ENCODE measurements at places on chromosomes 7 and 10.

- DNase-seq, result no peak
These were observed 36.2 kb downstream of the HERPUD2 start for GRCh38 chr7:35658606-35659201.

GRCh38 chr7:47000561-47000960 is 581.4 kb downstream of the TNS3 start:
- DNase-seq, result no peak

- DNase-seq, result no peak
These were observed 25.4 kb upstream of the CALU start for GRCh38 chr7:128713794-128714193.

DNA sequence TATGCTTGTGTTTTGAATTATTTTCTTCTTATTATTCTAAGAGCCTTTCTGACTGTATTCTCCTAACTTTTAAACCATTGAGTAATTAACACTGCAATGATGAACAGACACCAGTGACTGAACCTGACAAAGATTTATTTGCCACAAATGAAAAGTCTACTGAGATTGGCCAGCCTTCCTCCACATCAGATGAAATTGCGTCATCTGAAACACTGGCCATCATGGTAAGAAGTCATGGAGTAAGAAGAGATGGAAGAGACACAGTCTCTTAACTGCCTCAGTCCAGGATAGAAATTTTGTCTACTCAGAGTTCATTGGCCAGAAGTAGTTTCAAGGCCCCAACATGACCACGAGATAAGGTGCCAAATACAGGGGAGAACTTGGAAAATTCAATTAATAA is 357.8 kb downstream of the BMPER start:
- no peak for DNase-seq

DNA sequence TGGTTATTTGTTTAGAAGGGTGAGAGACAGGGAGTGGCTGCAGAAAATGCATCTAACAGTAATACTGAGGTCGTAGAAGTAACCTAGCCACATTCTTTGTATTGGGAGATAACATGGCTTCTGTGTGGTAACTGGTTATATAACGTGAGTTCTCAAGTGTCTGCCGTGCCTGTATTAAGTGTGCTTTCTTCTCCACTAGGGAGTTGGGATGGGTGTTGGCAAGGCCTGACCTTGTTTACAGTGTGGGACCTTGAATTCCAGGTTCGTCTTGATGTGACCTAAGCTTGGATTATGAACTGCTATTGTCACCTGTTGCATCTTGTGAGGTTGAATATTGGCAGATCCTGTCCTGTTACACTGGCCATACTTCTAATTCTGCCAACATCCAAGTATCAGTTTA is 145.3 kb upstream of the NAMPT start:
- DNase-seq, result no peak

GRCh38 chr10:102917314-102917961 is 656 bp upstream of the CNNM2 start:
- peak; percentile 89 for DNase-seq

DNA sequence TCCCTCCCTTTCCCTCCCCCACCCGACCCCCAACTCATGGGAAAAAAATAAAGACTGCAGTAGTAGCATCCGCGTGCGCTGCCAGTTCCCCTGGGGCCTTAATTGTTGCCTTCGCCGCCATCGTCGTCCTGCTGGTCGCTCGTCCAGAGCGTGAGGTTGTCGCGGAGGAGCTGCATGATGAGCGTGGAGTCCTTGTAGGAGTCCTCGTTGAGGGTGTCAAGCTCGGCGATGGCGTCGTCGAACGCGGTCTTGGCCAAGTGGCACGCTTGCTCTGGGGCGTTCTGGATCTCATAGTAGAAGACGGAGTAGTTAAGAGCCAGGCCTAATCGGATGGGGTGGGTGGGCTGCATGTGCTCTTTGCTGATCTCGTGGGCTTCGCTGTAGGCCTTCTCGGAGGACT is 27.0 kb downstream of the HSPB1 start:
- DNase-seq, result no peak

- DNase-seq, result no peak
These were observed 5.0 kb downstream of the SFTPD start for GRCh38 chr10:79943871-79944270.

GRCh38 chr10:33553748-33554571 is 219.5 kb upstream of the NRP1 start:
- no peak for DNase-seq

DNA sequence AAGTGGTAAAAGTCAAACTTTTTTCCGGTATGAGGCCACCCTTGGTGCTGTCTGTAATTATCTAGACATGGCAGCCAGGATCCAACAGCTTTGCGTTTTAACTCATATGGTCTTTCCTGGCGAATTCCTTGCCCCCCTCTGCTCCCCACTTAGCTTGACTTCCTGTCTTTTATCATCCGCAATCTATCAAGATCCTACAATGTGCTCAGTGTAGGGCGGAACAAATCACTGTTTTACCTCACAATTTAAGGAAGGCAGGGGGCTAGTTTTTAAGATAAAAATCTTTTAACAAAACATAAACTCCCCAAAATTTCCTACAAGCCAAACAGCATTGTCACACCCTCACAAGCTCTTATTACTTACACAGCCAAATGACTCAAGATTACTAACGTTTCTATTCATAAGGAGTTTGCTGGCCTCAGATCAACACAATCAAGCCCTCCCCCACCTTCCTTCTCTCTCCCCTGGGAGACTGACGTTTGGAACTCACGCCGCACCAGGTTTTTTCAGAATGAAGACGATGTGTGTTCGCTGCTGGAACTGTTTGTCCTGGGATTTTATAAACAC is 1.3 kb upstream of the CDK14 start:
- peak; percentile 42 for DNase-seq

- no peak for DNase-seq
These were observed 32.1 kb downstream of the BTRC start for GRCh38 chr10:101385866-101386658.

DNA sequence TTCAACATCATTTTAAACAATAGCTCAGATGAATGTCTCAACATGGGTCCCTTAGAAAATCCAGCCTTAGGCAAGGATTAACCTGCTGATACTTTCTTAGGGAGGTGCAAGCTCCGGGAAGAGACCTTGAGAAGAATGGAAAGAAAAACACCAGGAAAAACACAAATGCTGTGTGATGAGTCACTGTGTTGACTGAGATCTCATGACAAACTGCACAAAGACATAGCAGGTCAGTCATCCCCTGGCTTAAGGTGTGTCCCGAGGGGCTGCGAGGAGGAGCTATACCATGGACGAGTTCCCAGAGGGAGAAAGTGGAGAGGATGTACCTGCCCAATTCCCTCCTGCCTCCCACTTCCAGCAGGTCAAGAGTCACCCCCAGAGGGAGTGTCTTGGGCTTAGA is 98.0 kb downstream of the TEX36 start:
- DNase-seq, result no peak

GRCh38 chr10:75782463-75783248 is 351.2 kb downstream of the LRMDA start:
- DNase-seq, result no peak

DNA sequence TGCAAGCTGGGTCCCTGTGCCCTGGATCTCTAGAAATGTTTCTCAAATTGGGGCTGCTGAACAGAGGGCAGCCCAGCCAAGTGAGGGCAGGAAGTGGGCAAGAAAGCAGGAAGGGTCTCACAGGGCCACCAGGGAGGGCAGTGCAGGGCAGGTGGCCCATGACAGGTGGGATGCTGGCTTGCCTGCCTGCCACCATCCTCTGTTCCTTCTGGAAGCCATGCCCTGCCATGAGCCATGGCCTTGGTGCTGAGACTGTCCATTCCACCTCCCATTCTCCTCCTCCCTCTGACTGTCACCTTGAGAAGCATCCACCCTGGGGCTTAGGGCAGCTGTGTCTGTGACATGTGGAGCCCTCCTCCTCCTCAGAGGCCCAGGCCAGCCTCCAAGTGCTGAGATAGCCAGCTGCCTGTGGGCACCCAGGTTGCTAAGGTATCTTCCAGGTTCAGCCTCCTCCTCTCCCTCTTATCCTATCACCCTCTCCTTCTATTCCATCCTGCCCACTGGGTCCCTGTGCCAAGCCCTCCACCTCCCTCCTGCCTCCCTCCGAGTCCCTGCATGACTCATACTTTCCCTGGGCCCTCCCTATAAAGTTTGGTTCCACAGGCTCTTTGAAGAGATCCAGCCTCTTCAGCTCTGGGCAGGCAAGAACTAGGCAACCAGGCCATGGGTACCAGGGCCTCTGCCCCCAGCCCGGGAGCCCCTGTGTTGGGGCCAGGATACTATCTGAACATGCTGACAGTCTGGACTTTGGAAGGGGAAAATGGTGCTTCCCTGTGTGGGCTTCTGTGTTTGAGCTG is 1.3 kb downstream of the VSIR start:
- peak; percentile 62 for DNase-seq

DNA sequence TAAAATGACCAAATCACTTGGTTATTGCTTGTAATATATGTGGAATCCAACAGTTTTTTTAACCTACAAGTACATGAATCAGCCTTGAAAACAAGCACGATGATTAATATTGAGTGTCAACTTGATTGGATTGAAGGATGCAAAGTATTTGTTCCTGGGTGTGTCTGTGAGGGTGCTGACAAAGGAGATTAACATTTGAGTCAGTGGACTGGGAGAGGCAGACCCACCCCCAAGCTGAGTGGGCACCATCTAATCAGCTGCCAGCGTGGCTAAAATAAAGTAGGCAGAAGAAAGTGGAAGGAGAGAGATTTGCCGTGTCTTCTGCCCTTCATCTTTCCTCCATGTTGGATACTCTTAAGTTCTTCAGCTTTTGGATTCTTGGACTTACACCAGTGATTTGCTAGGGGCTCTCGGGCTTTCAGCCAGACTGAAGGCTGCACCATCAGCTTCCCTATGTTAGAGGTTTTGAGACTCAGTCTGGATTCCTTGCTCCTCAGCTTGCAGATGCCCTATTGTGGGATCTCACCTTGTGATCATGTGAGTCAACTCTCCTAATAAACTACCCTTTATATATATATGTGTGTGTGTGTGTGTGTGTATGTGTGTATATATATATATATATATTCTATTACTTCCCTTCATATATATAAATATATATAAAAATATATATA is 118.4 kb upstream of the WDR11 start:
- no peak for DNase-seq

DNA sequence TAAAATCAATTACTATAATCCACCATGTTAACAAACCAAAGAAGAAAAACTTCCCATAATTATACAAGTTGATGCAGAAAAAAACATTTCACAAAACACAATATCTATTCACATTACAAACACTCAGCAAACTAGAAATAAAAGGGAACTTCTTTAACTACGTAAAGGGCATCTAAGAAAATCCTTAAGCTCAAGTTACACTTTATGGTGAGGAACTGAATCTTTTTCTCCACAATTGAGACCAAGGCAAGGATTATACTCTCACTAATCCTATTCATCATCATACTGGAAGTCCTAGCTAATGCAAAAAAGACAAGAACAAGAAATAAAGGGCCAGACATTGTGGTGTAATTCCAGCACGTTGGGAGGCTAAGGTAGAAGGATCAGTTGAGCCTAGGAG is 159.9 kb downstream of the ZNF365 start:
- DNase-seq, result peak; percentile 29

DNA sequence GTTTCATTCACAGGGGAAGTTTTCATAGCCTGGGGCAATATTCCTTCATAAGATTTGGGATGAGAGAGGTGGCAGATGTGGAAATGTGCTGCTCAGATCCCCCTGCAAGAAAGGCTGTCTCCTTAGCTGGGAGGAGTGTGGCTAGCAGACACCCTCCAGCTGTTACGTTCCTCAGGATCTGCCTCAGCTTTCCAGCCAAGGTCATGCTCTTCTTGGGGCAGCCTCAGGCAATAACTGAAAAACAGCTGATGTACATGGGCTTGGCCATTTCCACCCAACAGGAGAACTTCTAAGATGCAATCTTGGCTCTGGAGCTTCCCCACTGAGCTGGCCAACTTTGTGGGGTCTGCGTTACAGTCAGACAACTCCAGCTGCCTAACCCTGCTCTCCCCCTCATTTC is 51.3 kb upstream of the SEPTIN7 start:
- DNase-seq, result no peak

GRCh38 chr7:22833957-22834356 is 11.3 kb upstream of the TOMM7 start:
- no peak for DNase-seq

- peak; percentile 92 for DNase-seq
These were observed 26.4 kb upstream of the SRGN start for GRCh38 chr10:69061305-69062161.

GRCh38 chr7:38374507-38374906 is 101.1 kb upstream of the TARP start:
- peak; percentile 75 for DNase-seq

DNA sequence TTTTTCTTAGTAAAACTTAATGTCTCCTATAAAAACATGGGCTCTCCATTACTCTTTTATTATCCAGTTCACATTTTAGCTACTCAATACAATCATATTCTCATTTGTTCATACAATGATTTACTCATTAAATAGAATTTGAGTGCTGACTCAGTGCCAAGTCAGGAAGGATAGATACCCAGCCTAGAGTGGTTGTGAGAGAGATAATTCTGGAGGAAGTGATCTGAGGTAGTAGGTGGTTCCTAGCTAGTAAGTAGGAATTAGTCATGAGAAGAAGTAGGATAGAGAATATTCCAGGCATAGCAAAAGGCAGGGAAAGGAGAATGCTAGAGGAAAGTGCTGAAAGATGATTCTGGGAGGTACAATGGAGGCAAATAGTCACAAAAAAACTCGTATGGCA is 133.5 kb upstream of the MBL2 start:
- no peak for DNase-seq

DNA sequence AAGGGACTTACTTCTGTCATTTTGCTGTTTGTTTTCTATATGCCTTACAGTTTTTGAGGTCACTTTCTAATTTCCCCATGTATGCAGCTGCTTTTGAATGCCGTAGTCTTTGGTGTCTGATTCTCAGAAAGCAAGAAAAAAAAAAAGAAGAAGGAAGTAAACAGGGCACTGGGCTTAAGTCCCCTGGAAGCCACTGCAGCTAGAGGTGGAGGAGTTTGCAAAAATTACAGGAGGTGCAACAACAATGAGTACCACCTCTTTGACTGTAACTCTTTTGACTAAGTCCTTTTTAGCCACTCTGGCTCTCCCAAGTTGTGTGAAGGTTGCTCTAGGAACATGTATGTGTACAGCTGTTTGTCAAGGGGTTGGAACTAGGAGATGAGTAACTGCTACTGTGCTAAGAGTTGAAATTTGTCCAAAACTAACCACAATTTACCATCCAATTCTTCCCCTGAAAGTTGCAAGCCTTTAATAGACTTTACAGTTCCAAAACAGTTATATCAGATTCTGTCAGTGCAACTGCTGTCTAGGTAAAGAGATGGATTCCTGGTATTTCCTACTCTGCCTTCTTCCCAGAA is 588.0 kb upstream of the LRRN3 start:
- DNase-seq, result no peak

- no peak for DNase-seq
These were observed 118.0 kb downstream of the CLEC2L start for GRCh38 chr7:139641337-139641992.

DNA sequence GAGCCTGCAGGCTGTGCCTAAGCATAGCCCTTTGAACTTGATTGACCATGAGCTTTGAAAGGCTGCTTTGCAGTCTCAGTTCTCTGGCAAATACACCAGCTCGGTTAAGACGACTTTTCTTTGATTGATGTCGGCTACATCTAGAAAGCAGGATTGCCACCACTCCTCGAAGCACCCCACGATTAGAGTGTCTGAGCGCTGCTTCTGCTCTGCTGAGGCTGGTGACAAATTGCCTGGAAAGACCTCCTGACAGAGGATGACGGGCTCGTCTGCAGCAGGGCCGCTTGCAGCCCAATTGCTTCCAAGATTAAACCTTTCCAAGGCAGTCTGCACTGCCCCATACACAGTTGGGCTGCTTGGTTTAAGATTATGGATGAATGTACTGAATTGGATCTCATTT is 182.0 kb downstream of the CUX1 start:
- no peak for DNase-seq

All from suppressor macrophage (primary cell).